ENCODE measurements at places on chromosomes 5 and 9. TPM values are rescaled to one million over a fixed set of nuclear protein-coding genes. Genes with fewer than 3 reads are reported as not detected.

The BAAT gene
- total RNA-seq, result not detected

The OR1L8 gene
- total RNA-seq, result not detected

DNA sequence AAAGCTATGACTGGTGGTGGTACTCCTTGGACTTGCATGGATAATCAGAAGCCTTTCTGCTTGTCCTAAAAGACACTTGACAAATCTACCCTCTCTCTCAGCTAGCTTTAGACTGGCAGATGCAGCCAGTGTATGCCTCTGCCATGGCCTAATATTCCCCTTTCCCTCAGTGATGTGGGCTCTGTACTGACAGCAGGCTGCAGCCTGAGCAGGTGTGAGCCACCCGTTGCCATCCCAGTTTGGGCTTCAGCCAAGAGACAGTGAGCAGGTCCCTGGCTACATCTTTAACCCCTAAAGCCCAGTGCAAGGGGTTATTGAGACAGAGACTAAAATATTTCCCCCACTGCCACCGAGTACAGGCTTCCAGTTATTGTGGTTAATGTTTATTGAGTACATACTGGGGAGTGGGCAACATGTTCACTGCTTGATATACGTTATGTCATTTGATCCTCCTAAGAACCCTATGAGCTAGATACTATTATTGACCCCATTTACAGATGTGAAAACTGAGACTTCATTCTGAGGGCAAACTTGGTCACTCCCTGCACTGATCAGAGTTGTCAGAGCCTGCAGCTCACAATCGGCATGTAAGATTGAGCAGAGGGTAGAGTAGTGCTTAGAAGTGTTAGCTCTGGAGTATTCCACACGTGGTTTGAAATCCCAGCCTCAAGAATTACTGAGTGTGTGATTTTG is 254.2 kb downstream of the ARHGAP26 start:
- DNase-seq, result no peak

DNA sequence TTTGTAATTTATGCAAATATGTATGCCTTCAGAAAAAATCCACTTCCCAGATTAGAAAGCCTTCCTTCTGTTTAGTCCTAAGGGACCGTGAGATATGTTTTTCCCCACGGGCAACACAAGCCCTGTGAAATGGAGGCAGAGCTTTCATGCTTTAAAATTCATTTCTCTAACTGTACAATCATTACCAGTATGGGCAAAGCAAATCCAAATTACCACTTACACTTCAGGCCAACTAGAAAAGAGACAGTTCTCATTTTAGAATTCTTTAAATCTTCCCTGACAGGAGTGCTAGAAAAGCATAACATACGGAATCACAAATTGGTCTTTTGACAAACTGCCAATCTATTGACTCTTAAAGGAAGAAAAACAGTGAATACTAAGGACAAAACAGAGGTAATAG is 20.5 kb upstream of the TNPO1 start:
- no peak for DNase-seq

GRCh38 chr5:58040044-58040443 is 419.8 kb downstream of the PLK2 start:
- DNase-seq, result no peak

GRCh38 chr9:129412814-129413536 is 207.9 kb downstream of the C9orf50 start:
- DNase-seq, result peak; percentile 57

All from PC-9 (cell line).